ENCODE measurements at places on chromosomes 1 and 21.
A peak's percentile ranks its signal among the peaks of the same experiment; 100 is the strongest.

- no peak for DNase-seq
Measured at GRCh38 chr1:53122201-53122885, 20.1 kb downstream of the SLC1A7 start.

DNA sequence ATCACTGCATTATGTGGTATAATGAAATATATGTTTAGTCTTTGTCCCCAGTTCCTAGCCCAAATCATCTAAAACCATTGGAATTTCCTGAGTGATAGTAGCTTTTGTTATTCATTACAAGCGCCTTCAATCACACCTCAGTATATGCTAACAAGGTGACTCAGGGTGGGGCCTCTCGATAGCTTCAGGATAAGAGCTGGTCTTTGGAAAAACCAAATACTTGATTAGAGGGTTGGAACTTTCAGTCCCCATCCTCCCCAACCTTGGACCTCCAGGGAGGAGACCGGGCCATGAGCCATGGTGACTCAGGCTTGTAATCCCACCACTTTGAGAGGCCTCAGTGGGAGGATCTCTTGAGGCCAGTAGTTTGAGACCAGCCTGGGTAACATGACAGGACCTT, 5.1 kb upstream of the BRDT start:
- no peak for DNase-seq

DNA sequence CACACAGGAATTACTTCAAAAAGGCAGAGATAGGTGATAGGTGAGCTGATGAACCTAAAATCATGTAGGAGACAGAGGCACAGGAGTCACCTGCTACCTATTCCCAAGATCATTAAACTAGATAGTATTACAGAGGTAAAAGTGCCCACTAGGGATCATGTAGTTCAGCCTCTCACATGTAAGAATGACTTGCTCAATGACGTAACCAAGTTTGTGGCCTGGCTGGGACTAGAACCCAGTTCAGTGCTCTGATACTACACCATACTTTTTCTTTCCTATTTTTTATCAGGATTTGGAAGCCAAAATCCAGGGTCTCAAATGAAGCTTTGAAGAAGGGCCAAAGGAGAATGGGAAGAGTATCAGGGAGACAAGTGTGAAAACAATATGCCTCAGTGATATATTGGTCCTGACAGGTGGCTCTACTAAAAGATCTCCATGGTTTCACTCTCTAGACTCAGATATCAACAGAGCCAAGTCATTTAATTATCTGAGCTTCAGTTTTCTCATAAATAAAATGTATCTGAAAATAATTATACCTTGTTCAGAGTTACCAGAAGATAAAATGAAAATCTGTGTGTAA, 87.3 kb upstream of the SLFNL1 start:
- no peak for DNase-seq

DNA sequence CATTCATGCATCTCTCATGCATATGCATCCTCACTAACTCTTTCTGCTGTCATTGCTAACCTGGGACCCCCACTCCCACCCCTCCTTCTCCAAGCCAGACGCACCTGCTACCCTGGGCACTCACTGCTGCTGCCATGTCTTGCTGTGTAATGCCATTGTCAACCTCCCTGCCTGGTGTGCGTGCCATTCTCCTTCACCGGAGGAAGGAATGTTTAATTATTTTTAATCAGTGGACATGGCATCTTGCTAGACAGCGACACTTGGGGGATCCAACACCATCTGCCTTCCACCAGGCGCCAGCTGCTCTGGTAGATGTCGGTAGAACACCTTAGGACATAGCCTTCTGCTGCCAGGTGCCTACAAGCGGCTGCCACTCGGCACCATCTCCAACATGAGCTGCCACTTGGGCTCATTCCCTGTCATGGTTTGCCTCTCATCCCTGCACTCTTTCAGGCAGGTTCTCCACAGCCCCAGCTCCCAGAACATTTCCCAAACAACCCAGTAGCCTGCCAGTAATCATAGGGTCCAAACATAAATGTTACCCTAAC, 306.9 kb downstream of the TTLL7 start:
- DNase-seq, result no peak

DNA sequence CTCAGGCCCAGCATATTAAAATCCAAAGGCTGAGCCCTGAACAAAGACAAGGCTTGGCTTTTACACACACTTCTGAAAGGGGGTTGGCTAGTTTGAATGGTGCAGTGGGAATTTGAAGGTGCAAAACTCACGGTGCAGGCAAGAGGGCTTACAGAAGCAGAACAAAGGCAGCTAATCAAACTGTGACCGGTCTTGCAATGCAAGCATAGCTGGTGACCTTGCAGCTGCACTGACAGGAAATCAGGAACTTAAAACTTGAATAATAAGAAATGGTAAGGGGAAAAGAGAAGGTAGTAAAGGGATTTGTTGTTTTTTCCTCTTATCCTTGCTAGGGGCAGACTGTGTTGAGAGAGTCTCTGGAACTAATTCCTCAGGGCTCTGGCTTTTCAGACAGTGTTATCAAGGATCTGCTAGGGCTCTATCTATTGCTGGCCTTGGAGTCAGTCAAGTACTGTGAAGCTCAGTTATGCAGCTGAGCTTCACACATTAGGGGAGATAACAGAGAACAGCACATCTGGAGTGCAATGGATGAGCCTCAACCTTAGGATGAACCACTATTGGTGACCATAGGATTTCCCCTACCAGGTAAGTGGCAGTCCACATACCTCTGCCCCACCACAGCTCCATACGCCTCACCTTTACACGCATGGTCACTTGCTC, 97.6 kb downstream of the PPIAL4G start:
- no peak for DNase-seq

DNA sequence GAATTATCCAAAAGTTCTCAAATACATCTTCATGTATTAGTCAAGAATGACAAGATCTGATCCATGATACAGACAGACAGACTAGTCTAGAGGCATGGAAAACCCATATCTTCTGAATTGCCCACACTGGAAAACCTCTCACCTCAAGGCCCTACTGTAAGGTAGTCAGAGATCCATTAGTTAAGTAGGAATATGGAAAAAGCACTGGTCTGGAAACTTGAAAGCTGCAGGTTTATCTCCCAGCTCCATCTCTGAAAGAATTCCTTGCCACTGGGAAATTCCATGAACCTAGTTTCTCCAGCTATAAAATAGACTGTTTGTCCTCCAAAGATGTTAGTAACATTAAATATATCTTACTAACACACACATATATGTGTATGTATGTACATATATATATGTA, 169.2 kb downstream of the AKT3 start:
- no peak for DNase-seq

DNA sequence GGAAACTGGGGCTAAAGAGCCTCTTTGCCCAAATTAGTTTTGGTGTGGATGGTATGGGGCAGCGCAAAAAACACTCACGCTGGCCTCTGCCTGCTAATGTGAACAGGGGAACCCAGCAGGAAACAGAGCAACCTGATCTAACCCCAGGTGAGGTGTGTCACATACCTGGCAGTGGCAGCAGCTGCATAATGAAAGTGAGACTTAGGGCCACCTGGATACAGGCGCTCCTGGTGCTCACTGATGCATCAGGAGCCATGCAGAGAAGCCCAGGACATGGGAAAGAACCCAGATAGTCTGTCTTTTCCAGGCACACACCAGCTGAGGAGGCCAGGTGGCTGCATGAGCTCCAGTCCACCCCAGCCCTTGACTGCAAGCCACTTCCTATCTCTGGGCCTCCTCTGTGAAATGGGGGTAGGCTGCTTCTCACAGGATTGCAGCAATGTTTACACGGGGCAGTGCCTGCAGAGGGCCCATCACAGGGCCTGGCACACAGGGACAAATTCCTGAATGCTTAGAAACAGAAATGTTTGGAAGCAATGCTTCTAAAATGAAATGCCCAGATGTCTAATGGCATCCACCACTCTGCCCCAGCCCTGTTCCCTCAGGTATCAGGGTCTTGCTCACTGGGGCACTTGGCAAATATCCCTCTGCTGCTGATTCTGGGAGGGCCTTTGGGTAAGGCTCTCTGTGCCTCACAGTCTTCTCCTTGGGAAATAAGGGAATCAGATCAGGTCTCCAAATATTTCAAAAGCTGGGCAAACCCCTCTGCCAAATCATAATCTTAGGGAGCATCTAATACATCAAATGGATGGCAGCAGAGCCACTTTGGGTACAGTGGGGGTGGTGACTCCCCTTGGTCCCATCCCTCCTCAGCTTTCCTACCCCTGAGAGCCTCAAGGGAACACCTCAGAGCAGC, 19.9 kb downstream of the DHCR24 start:
- no peak for DNase-seq

DNA sequence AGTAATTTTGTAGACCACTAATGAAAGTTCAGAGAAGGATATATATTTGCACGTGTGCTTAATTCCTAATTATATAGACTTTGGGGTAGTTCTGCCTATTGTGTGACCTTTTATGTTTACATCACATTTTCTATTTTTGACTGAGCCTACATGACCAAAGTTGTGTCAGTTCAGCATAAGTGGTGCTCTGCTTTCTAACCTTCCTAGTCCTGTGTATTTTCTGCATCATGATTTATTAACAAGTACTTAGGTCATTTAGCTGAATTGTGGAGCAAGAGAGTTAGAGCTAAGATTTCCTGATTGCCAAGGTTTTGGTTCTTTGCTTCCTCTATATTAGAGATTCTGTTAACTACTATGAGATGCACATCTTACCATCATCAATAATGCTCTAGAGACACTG, 176.0 kb downstream of the C1orf21 start:
- no peak for DNase-seq

GRCh38 chr1:18639368-18640055, 8.9 kb downstream of the PAX7 start:
- DNase-seq, result no peak

DNA sequence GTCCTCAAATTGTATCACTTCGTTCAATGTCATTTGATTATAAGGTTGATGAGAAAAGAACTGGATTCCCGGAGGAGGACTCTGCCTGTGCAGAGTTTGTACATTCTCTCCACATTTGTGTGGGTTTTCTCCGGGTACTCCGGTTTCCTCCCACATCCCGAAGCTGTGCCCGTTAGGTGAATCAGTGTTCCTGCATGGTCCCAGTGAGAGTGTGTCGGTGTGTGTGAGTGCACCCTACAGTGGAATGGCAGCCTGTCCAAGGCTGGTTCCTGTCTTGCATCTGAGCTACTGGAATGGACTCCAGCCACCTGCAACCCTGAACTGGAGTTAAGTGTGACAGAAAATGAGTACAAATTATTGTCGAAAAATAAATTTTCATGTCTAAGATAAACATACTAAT, 92.2 kb upstream of the KCTD3 start:
- no peak for DNase-seq

DNA sequence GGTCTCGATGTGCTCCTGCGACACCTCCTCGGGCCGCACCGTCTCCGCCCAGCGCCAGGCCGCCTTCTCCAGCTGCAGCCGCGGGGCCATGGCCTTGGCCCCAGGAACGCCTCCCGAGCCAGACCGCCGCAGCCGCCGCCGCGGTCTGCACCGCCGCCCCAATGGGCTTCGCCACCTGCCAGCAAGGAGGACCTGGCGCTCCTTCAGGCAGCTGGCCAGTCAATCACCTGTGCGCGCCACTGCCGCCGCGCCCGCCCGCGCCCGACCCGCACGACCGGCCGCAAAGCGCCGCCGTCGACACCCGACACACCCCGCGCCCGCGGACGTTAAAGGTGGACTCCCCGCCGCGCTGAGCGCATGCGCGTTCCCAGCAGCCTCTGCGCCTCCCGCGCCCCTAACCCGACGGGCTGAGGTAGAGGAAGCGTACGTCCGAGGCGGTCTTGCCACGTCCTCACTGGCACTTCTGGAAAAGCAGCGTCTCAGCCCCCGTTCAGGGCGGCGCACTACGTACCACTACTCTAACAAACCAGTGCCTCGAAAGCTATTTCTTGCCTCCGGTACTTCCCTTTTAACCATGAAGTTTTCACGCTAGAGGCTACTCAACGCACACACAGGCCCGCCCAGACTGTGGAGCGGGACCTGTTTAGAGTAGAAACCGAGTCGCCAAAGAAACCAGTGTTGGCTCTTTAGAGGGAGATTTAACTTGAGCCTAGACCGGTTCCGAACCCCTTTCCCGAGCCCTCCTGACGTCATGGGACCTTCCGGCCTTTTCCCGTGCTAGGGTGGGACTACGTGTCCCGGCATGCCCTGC, at the start of gene USP48:
TSS of gene USP48 (minus strand) at position 282 of the 811 bp plus-strand sequence. CDS start at position 90, 192 bp downstream.
- peak; percentile 92 for DNase-seq

DNA sequence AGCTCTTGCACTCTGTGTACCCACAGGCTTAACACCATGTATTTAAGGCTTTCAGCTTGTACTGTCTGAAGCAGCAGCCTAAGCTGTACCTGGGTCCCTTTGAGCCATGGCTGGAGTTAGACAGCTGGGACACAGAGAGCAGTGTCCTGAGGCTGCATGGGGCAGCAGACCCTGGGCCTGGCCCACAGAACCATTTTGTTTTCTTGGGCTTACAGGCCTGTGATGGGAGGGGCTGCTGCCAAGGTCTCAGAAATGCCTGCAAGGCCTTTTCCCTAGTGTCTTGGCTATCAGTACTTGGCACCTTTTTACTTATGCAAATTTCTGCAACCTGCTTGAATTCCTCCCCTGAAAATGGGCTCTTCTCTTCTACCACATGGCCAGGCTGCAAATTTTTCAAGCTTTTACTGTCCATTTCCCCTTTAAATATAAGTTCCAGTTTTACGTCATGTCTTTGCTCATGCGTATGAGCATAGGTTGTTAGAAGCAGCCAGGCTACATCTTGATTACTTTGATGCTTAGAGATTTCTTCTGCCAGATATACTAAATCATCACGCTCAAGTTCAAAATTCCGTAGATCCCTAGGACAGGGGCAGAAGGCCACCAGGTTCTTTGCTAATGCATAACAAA, 143.9 kb downstream of the CLEC20A start:
- no peak for DNase-seq

DNA sequence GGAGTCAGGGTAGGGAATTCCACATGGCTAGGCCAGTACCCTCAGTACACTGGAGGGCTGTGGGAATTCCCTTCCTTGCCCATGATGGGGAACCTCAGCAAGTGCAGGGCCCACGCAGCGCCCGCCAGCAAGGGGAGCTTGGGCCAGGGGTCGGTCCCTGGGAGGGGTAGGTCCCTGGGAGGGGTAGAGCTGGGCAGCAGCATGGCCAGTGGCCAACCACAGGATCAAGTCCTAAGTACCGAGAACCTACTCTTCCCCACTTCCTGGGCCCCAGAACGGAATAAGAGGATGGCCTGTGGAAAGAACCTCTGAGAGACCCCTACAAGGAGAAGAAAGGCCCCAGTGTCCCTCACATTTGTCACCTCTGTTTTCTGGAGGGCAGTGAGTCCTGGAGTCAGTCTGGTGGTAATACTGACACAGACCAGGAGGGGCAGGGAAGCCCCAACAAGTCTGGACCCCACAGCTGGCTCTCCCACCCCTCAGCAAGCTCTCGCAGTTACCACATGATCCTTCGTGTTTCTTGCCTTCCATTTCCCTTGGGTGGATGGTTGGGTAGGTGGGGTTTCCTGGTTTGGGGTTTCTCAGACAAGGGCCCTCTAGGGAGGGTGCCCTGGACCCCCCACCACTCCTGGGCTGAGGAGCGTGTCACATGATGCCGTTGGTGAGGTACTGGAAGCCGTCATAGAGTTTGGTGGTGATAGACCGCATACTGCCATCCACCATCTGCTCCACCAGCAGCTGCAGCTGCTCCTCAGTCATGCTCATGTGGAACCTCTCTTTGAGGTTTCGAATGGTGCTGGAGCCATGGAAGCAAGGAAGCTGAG, 10.3 kb downstream of the ZNF687 start:
- DNase-seq, result no peak

- no peak for DNase-seq
Measured at GRCh38 chr1:53700776-53701175, 38.2 kb downstream of the GLIS1 start.

GRCh38 chr21:38486221-38486620, 12.1 kb downstream of the ERG start:
- DNase-seq, result no peak

GRCh38 chr21:39315603-39316445, 2.4 kb upstream of the BRWD1 start:
- DNase-seq, result no peak
